ENCODE measurements at places on chromosomes 5 and 9.

GRCh38 chr5:74337984-74338310, 302.6 kb downstream of the ENC1 start:
- DNase-seq = no peak

DNA sequence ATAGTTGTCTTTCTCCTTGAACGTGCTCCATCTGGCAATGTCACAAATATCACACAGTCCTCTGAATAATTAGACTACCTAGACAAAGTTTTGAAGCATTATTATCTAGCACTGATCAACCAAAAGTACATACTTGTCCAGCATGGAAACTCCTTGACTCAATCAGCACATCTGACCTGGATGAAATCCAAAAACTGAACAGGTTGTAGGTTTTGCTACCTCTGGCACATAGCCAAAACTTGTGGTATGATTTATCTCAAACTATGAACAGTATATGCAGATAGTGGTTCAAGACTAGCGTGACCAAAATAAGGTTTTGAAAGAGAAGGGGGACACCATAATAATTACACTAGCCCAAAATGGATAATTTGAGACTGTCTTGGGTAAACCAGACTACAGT, 158.1 kb downstream of the ARRDC3 start:
- no peak for DNase-seq

GRCh38 chr5:91302958-91303357, 80.2 kb downstream of the ARRDC3 start:
- no peak for DNase-seq

DNA sequence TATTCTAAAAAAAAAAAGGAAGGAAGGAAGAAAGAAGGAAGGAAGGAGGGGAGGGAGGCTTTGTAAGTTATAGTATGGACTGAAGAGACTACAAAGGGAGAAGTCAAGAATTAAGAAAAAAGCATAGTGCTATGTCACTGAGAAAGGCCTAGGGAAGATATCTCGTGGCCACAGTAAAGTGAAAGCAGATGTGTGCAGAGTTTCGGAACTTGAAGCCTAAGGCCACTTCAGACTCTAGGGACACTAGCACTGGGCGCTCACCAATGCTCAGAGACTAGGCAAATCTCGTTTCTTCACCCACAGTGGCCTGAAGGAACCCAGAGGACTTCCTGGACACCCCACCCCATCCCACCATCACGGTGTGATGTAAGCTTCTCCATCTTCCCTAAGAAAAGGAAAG, 181.4 kb upstream of the TRPM3 start:
- DNase-seq = no peak

- no peak for DNase-seq
Measured at GRCh38 chr5:32712481-32713360, 1.6 kb downstream of the NPR3 start.

GRCh38 chr5:80125962-80126480, 90.9 kb downstream of the THBS4 start:
- DNase-seq = no peak

DNA sequence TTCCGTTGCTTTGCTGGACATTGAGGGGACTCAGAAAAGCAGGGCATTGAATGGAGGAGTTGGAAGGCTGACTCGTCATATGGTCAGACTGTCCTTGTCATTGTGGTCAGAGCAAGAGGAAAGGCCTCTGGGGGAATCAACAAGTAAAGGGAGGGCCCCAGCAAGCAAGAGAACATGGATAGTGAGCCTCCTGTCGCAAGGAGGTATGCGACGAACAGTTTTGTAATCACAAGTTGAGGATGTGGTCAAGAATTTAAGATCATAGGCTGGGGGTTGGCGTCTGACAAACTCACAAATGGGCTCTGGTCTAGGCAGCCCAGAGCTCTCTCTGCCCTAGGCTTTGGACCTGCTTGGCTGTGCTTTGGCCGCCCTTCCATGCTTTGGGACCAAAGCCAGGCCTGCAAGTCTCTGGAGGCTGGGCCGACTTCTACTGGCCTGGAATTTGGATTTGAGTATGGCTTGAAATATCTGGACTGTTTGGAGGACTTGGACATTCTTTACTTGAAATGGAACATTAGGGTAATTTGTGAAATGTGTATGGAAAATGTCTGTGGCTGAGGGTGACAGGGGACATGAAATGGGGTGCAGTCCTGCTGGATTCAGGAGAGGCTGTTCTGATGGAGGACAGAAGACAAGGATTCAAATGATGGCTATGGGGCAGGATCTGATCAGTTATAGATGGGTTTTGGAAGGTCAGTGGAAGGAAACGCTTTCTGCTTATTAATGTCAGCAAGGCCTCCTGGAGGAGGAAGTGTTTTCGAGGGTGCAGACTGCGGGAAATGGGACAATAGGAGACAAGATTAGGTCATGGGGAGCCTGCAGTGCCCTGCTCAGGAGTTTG, 19.2 kb upstream of the NDST1 start:
- DNase-seq = no peak

DNA sequence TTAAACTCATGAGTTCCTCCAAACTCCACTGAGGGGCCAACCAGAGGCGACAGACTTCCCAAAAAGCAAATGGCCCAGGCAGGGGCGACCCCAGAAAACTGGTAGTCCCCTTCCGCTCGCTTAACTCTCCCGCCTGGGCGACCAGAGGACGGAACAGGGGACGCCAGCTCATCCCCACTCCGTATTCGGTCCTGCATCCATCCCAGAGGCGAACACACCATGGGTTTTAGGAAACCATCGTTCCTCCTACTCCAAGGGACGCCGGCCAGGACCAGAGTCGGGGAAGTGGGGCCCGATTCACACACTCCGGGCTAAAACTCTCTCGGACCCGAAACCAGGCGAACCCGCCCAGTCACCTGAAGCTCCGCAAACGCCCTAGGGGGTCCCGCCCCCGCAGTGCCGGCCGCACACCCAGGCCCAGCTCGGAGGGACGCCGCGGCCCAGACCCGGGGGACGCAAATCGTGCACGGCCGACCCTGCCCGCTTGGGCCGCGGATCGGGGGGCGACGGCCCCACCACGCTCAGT, 478 bp downstream of the TEX10 start:
- peak; percentile 15 for DNase-seq

- DNase-seq = no peak
Measured at GRCh38 chr5:9283473-9283872, 262.4 kb downstream of the SEMA5A start.

DNA sequence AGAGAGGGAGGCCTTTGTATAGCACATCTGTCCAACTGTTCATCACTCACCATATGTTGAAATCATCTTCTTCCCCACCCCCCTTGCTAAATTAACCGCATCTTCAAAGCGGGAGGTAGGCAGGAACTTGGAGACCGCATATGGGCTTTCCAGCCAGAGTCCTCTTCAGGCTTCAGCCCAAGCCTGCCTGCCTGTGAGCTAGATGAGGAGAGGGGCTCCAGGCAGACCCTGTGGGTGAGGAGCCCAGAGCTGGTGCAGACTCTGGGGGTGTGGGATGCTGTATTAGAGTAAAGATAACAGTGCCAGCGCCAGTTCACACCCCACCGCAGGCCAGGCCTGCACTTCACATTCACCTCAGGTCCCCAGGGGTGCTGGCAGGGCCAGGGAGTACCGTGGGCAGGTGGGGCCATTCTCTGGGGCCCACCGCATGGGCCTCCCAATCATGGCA, 16.2 kb downstream of the PRRC2B start:
- no peak for DNase-seq

- no peak for DNase-seq
Measured at GRCh38 chr5:139798883-139799282, 3.3 kb downstream of the PSD2 start.

GRCh38 chr5:103456476-103456875, 106.1 kb downstream of the NUDT12 start:
- no peak for DNase-seq

DNA sequence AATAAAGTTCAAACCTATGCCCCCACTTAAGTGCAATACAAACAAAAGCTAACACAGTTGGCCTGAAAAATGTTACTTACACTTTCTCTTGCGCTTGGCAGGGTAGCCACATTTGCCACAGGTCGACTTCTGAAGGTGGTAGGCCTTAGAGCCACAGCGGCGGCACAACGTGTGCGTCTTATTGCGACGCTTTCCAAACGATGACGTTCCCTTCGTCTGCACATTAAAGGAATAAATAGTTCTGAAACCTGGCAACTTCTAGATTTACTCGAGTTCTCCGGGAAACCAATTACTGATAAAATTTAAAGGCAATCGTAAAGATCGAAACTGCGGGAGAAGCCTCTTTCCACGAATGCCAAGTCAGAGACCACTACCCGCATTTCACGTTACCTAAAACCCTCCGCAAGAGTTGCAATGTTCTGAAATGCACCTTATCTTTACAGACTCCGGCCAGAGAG, 602 bp downstream of the RPL37 start:
- DNase-seq = peak; percentile 38

DNA sequence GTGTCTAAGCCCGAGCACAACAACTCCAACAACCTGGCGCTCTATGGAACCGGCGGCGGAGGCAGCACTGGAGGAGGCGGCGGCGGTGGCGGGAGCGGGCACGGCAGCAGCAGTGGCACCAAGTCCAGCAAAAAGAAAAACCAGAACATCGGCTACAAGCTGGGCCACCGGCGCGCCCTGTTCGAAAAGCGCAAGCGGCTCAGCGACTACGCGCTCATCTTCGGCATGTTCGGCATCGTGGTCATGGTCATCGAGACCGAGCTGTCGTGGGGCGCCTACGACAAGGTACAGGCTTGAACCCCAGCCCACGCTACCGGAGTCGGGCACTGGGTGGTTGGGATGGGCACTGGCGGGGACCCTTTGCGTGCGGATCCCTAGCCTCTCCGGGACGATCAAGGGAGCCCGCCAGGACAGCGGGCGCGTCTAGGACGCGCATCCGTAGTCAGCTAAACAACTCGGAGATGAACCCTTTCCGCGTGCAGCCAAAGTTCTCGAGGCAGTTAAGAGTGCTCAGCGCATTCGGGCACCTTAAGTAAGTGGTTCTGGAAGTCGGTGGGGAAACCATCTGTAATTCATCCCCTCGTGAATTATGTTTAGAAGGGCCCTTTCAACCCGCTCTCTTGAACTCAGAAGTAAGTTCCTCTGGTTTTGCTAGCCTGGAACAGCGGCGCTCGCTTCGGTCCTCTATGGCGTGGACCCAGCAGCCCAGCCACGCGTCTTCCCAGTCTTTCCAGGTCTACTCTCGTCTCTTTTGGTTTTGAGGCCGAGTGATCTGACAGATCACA, 1.3 kb downstream of the KCNN2 start:
- DNase-seq = no peak

DNA sequence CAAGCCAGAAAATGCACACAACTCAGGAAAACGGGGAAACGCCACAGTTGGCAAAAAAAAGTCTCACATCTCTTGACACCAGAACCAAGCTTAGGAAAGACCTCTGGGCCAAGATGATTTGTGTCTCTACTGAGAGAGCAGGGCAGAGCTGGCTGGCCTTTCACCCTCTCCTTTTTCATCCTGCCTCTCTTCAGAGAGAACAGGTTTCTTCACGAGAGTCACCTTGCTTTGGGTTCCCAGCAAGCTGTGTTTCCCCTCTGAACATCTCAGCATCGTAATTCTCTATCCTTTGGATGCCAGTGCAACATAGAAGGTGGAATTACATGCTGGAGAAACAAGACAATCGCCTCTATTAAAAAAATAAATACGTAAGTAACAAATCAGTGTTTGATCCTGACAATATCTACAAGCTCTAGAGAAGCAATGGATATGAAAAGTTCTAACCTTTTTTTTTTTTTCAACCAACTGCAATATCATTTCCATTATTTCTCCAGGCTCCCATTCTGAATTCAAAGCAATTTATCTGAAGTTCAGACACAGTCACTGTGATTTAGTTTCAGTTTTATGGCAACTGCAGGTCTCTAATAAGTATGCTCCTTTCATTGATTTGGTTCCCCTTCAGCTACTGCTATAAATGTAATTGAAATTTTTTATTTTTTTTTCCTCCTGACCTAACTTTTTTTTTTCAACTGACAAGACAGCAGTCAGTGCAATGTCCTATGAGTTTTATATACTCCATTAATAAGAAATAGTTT, 708.6 kb downstream of the DTWD2 start:
- DNase-seq = no peak

DNA sequence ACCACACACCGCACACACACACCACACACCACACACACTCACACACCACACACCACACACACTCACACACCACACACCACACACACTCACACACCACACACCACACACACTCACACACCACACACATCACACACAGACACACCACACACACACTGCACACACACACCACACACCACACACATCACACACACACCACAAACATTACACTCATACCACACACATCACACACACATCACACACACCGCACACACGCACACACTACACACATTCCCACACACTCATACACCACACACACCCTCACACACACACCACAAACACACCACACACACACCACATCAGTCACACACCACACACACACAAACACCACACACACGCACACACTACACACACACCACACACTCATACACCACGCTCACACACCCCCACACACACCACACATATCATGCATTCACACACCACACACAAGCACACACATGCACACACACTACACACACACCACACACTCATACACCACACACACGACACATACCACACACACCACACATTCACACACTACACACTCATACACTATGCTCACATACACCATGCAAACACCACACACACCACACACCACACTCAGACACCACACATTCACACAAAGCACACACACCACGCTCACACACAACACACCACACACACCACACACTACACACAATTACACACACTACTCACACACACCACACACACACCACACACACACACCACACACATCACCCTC, 1.1 kb upstream of the UBE2QL1 start:
- no peak for DNase-seq

DNA sequence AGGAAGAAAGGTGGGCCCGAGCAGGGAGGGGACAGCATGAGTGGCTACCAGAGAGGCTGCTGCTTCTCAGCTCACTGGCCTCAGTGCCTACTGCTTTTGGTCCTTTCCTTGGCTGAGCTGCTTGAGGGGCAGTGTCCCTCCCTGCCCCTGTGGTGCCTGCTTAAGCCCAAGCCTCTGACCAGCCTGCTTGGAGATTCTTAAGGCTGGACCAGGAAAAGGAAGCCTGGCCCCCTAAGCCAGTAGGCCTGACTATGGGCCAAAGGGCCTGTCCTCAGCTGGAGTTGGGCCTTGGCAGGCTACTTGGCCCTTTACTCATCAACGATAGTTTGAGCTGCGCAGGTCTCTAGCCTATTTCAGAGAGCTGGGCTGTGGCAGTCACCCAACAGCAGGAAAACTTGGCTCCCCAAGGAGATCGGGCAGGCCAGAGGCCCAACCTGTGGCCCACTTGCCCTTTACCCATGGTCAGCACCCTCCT, 24.9 kb downstream of the TCF7 start:
- no peak for DNase-seq

DNA sequence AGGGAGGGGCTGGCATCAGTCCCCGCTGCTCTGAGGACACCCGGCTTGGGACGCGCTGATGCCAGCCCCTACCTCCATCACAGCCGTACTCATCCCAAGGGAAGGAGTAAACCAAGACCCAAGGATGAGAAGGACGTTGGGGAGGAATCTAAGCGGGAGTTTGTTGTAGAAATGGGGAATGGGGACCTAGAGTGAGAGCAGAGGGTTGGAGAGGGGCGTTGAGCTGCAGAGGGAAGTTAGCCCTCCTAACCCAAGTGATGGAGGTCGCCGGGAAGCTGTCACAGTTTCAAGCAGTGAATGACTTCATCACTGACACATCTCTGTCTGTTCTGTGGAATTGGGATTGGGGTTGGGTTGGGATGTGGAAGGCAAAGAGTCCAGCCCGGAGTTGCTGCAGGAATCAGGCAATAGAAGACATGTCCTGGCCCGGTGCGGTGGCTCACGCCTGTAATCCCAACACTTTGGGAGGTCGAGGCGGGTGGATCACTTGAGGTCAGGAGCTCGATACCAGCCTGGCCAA, 759 bp upstream of the SUSD1 start:
- no peak for DNase-seq

Measured in activated T-helper 2 cell treated with anti-CD3 and anti-CD28 coated beads, Interferon-gamma antibody, Interleukin-2, Interleukin-4, amounts not matched to agents 10 μg/mL and 5 μg/mL and 100 μg/mL, durations not matched to agents 14 hours and 24 hours and 36 hours (primary cell).